ENCODE measurements at places on chromosomes 1 and 21.

GRCh38 chr1:156336242-156336641 is 1.9 kb downstream of the CCT3 start:
- no peak for DNase-seq

DNA sequence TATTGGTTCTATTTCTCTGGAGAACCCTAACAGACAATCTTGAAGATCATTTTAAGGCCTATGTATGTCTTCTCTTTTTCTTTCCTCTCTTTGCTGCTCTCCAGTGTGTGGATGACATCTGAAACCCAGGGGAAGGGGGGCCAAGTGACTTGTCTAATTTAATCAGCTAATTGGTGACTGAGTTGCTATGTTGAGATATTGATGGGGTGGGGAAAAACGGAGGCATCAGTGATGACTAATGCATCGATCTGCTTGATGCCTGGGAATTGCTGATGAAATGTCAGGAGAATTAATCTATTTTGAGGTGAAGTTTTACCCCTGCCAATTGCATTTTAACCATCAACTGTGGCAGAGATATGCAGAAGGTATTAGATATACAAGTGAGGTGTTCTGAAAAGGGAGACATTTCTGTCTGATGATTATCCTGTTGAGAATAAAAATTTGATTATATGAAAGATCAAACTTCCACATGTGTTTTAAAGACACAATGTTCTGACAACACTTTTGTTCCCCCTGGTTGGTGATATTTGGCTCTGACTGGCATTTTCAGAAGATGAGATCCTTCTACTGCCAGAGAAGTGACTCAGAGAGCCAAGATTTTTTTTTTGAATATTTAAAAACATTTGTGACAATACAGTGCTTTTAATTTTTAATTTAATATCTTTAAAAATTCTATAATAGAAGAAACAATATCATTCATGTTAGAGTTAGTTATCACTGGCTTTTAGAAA is 18.7 kb upstream of the PTGFR start:
- DNase-seq: no peak

DNA sequence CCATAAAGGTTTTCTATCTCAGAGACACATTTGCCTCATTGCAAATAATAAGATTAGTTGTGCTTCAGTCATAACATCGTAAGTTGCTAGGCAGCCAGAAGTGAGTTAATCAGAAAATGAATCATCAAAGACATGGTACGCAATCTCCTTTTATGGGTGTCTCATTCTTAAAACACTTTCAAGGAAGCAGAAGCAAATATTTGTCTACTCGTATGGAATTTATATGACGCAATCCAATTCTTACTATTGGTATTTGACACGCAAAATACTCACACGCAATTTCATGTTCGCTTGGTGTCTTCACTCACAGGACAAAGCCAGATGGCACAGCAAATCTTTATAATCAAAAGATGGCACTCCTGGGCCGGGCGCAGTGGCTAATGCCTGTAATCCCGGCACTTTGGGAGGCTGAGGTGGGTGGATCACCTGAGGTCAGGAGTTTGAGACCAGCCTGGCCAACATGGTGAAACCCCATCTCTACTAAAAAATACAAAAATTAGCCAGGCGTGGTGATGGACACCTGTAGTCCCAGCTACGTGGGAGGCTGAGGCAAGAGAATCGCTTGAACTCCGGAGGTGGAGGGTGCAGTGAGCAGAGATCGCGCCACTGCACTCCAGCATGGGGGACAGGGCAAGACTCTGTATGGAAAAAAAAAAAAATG is 56.4 kb downstream of the HLCS start:
- DNase-seq: no peak

DNA sequence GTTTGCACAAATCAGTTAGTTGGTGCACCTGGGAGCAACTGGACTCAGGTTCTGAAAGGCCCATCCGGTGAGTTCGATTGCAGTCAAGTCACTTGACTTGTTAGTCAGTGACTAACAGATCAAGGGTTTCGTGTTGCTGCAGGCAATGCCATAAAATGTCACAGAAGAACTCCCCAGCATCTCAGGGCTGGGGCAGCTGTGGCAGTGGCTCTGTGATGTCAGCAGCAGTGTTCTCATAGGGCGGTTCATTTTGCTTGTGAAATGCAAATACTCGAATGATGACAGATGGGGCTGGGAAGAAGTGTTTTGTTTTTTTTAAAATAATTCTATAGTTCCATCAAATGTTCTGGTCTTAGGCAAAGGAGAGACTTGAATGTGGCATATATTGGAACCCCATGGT is 287.8 kb downstream of the LMX1A start:
- DNase-seq: no peak

DNA sequence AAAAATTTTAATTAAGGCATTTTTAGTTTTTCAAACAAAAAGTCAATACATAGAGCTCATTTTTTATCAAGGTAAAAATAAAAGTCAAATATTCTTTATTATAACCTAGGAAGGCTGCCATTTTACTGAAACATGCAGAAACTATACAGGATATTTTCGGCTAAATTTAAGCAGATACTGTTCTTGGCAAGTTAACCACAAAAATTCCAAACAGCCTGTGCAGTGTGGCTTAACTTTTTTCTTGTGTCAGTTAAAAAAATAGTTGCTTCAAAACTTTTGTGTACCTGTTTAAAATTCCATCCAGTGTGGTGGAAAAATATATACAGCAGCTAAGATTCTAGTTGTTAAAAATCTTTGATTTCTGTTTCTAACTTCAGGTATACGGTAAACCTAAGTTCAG is 135.0 kb downstream of the ATP5PO start:
- DNase-seq: no peak

DNA sequence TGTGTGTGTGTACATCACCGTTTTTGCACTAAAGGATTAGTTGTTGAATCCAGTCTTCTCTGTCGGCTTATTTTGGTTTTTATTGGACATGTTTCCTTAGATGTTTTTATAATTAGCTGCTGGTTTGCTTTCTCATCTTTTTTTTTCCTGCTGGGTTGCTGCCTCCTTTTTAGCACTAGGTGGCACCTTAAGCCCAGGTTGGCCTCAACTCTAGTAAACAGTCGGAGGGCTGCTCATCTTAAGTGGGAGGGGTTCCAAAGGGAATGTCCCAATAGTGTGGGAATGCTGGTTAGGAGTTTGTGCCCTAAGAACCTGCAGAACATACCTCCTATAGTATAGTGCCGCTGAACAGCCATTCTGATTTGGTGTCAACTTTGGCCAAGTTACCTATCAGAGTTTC is 570.1 kb upstream of the CXADR start:
- DNase-seq: no peak

DNA sequence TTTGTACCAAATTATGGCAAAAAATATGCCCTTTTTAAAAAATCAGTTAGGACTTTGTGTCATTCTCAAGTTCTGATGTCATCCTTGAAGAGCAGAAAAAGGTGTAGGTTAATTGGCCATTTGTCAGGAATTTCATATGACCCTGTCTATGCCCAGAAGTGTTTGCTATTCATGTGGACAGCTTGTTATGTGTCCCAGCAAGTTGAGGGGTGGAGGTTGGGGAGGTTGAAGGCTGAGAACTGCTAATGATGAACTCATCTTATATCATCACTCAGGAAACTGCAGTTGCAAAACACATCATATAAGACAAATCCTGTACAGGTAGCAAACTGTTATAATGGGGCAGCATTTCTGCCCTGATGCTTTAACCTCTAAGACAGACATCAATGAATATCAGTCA is 106.5 kb downstream of the PHTF1 start:
- no peak for DNase-seq

- DNase-seq: no peak
Observed at GRCh38 chr1:247656221-247656875, 23.2 kb downstream of the OR13G1 start.

DNA sequence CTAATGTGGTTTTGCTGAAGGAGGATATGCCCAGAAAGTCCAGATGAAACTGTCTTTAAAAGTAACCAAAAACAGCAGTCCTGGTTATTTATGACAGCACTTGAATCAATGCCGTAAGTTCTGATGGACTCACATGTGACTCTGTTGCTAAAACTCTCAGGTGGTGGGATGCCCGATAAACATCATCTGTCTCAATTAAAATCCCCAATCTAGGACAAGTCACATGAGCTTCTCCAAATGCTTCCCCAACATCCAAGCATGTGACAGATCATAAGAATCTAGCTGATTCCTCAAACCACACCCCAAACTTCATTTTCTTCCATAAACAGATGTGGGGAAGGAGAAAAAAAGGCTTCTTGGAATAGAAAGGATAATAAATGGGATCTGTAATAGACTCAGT is 786 bp upstream of the CTSK start:
- no peak for DNase-seq

GRCh38 chr1:39277879-39278278 is 73.4 kb downstream of the MACF1 start:
- no peak for DNase-seq

GRCh38 chr1:173475564-173476196 is 1.5 kb upstream of the PRDX6 start:
- DNase-seq: no peak

- DNase-seq: no peak
Observed at GRCh38 chr1:77401384-77401783, 119.6 kb downstream of the AK5 start.

- DNase-seq: no peak
Observed at GRCh38 chr1:111099289-111099688, 40.6 kb downstream of the DRAM2 start.

GRCh38 chr21:26834181-26834905 is 10.9 kb downstream of the ADAMTS1 start:
- DNase-seq: no peak

GRCh38 chr1:31585736-31586365 is 9.5 kb downstream of the TINAGL1 start:
- DNase-seq: no peak

GRCh38 chr1:180092931-180093650 is 61.6 kb upstream of the QSOX1 start:
- no peak for DNase-seq

GRCh38 chr1:92481971-92482664 is 4.6 kb downstream of the GFI1 start:
- DNase-seq: peak; percentile 23

GRCh38 chr1:151526735-151527525 is 13.2 kb upstream of the TUFT1 start:
- DNase-seq: no peak

DNA sequence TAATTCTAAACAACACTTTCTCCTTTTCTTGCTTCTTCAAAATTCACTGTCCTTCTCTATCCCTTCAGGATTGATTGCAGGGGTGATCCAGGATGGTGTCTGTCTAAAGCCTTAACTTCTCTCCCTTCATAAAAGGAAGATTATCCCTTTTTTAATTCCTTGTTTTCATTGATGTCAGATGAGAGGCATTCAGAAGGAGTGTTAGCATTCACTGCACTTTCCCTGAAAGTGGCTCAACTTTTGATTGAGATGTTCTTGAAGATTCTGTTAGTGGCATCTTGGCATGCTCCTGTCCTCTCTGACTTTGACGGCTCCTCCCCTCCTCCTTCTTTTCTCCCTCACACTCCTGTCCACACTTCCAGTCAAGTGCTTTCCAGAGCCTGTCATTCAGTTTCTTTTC is 71.6 kb downstream of the ST6GALNAC3 start:
- no peak for DNase-seq

DNA sequence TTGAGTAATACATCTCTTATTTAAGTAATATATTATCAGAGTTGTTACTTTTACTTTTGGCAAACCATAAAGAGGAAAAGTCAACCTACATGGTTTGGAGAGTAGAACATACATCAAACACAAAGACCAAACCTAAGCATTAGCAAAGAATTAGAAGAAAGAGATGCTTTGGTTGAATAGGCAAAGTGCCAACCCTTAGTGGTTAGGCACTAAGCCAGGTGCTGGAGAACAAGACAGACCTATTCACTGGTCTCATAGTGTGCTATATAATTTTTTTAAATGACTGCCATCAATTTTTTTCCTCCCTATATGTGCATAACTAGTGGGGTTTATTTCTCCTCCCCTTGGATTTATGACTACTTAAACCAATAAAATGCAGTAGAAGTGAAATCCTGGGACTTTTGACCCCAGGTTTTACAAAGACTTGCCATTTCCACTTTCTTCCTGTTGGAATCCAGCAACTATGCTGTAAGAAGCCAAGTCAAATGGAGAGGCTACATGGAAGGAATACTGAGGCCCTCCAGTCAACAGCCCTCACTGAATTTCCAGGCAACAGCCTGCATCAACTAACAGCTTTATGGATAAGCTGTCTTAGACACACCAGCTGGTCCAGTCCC is 69.8 kb upstream of the HAO2 start:
- DNase-seq: no peak

- DNase-seq: no peak
Observed at GRCh38 chr1:61357539-61357938, 275.2 kb downstream of the NFIA start.

DNA sequence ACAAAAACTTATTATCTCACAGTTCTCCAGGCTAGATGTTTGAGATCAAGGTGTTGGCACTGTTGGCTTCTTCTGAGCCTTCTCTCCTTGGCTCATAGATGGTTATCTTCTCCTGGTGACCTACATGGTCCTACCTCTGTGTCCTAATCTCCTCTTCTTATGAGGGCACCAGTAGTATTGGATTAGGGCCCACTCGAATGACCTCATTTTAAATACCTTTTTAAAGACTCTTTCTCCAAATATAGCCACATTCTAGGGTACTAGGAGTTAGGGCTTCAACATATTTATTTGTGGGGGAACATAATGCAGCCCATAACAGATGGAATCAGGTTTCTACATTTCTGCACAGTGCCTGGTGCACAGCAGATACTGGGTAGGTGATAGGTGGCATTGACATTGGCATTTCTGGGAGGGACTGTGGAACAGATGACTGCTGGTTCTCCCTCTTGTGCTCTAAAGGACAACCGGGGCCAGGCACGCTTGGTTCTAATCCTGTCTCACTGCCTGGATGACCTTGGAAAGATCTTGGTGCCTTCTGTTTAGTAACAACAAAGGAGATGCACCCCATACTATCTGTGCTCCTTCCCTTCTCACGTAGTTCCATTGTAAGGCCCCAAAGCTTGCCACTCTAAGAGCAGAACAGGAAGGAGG is 140.3 kb downstream of the PLPP3 start:
- DNase-seq: no peak

DNA sequence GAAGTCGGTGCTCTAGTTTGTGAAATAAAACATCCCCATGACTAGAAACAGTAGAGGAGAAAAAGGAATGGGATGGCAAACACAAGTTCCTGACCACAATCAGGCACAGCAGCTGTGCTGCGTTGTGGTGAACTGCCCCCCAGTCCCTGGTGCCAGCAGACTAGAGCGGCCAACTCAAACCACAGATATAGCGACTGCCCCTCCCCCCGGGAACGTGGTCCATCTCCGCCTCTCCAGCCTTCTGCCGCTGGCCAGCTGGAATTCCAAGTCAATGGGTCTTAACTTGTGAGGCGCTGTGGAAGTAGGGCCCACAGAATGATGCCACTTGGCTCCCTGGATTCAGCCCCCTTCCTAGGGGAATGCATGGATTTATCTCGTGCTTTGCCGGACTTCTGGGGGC is 41.6 kb upstream of the ZNF678 start:
- no peak for DNase-seq

DNA sequence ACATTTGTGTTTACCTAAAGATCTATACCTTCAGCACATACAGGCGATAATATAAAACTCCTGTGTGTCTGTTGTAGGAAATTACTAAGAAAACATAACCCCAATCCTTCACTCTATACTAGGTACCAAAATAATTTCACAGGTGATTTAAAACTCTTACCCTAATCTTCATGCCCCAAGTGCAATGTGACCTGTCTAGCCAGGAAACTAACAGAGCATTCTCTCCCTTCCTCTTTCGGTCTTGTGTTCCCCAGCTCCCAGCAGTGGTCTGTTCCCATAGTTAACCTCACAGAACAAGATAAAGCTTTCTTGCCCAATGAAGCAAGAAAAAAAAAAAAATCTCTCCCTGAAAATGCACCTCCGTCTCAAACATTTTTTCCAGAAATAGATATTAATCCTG is 493.5 kb downstream of the DPYD start:
- no peak for DNase-seq

GRCh38 chr1:56285554-56286402 is 293.6 kb downstream of the PLPP3 start:
- no peak for DNase-seq
